NCI-H345 (cell line): ENCODE measurements at places on chromosomes 5 and 9.

DNA sequence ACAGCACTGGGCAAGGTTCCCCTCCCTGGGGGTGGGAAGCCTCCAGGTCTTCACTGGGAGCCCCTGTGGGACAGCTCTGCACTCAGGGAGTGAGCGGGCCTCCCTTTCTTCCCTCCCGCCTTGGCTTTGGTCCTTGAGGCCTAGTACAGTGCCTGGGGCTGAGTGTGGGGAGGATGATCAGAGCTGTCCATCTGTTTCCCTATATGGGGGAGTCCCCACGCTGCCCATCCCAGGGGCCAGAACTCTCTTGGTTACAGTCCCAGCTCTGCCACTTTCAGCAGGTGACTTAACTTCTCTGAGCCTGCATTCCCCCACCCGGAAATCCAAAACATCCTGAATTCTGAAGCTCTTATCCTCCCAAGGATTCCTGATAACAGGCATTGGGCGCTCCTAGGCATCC lies 42.6 kb downstream of the DAB2IP start:
- DNase-seq, result no peak

GRCh38 chr5:76083555-76084495 lies 642 bp downstream of the SV2C start:
- DNase-seq, result peak; percentile 32

DNA sequence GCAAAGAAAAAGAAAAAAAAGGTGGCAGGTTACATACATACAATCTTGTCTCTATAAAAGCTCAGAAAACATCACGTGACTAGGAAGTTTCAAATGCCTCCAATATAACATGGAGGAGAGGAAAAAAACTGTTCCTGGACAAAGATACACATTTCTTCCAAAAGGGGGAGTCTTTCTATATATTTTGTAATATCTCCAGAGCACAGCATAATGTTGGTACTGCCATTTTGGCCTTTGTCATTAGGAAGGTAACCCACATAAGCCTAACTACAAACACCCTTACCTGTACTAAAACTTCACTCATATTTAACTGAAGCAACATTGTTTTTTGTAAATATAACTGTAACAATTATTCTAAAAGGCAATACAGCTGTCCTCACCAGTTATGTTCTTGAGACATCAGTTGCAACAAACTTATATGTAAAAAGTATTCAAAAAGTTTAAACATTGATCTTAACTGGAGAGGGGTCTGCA lies 1.2 kb upstream of the BTF3 start:
- DNase-seq, result peak; percentile 72

DNA sequence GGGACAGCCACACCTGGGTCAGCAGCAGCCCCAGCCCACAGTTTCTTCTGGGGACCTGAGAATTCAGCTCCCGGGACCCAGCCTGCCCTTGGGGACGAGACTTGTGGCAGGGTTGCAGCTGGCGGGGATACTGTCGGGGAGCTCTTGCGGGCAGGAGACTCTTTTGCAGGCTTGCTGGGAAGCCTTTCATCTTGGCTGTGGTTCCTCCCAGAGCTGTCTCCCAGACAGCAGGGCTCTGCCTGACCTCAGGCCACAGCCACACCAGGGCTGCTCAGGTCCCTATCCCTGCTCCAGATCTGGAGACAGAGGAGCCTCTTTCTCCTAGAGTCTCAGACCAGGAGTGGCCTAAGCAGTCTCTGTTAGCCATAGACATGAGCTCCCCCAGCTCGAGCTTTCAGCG lies 4.7 kb upstream of the MYMK start:
- no peak for DNase-seq

- peak; percentile 80 for DNase-seq
Measured at GRCh38 chr9:89999534-90000370, 394.9 kb downstream of the GADD45G start.

GRCh38 chr5:138663009-138663408 lies 87.8 kb upstream of the HSPA9 start:
- DNase-seq, result peak; percentile 11

- no peak for DNase-seq
Measured at GRCh38 chr9:93064392-93065134, 6.1 kb downstream of the SUSD3 start.

- DNase-seq, result no peak
Measured at GRCh38 chr9:72412483-72413040, 47.6 kb upstream of the ZFAND5 start.

DNA sequence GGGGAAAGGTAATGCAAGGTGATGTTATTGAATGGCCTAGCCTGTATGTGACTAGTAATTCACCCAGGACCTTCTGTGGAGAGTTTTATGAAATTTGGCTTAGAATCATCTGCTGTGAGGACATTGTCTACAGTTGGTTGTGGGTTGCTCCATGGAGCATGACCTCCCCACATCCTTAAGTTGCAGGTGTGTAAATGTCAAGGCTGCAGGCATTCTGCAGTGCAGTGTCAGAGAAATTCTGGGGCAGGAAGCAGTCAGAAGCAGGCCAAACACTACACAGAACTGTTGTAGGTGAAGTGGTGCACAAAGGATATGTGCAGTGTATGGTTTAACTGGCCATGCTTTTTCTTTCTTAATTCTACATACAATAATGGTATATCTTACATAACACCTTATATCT lies 588.3 kb downstream of the EBF1 start:
- DNase-seq, result no peak

DNA sequence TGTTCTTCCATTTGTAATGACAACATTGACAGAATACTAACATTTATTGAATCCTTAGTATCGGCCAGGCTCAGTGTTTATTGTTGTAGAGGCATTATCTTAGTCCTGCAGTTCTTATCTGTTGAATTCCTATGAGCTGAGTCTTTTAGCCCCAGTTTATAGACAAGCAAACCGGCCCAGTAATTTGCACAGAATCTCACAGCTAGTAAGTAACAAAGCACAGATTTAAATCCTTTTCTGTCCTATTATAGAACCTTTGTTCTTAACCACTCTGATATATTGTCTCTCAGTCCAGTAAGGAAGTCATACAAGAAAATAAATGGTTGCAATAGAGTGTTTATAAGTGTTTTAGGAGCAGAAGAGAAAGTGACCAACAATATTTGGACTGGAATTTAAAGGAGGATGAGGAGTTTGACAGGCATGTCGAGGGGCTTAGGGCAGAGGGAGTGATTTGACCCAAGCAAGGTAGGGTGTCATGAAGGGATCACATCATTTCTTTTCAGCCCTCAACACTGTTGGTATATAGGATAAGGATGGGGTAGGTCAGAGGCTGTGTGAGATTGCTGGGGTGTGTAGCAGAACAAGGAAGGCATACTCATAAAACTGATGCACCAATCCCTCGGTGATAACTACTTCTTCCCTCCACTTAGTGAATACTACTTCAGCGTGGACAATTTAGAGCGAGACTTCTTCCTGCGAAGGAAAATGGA lies 39.5 kb downstream of the LARP1 start:
- no peak for DNase-seq

GRCh38 chr5:107090506-107090905 lies 580.2 kb downstream of the EFNA5 start:
- no peak for DNase-seq
